ENCODE measurements at places on chromosomes 7 and 10.

GRCh38 chr10:33070101-33070500 lies 112.1 kb upstream of the ITGB1 start:
- H3K4me1 ChIP-seq: peaks cover 7% of the 10 kb centered on the region
- H3K27ac ChIP-seq: no peak overlapping the region
- H3K36me3 ChIP-seq: no peaks in the 10 kb centered on the region
- no peak for DNase-seq

DNA sequence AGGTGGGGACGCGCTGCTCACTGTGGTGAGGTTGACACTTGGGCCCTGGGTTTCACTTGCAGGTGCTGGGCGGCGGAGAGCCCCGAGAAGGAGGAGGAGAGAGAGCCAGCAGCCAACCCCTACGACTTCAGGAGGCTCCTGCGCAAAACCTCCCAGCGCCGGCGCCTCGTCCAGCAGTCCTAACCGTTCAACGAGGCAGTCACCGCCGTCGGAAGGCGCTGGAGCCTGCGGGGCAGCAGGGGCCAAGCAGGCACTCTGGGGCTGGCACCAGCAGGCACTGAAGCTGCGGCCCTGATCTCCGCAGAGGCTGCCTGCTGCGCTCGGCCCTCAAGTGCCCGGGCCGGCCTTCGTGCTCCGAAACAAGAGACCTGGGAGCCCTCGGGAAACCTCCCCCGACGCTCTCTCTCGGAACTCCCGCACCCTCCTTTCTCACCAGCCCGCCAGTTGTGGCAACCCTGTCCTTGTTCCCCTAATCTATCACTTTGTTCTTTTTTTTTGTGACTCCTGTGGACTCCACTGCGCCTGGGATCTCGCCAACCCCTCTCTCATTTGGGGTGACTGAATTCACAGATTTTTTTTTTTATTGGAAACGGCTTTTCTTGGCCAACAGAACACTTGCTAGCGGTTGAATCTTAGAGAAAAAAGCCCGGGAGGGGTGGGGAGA lies 4.7 kb upstream of the GAD2 start:
- no peak overlapping the region for H3K27ac ChIP-seq
- H3K4me3 ChIP-seq: no peak overlapping the region
- peaks cover 13% of the 10 kb centered on the region for H3K4me1 ChIP-seq

DNA sequence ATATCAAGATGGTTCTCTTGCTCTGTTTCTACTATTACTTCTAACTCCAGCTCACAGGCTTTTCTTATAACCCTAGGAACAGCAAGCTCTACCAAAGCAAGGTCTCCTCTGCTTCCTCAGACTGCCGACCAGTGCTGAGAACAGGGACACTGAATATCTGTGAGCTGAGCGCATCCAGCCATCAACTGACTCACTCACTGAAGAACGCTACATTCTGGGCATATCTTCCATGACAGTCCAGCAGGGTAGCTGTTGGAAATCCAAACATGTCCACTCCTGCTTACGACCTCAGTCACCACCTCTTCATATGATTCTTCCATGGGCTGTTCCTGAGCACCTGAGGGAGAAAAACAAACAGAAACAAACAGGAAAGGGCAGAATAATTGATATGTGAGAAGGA lies 2.8 kb downstream of the ZNF32 start:
- peaks cover 8% of the 10 kb centered on the region for H3K27me3 ChIP-seq
- peaks cover 18% of the 10 kb centered on the region for H3K36me3 ChIP-seq

GRCh38 chr10:118904286-118904685 lies 125.2 kb upstream of the NANOS1 start:
- no peak overlapping the region for H3K4me3 ChIP-seq
- no peaks in the 10 kb centered on the region for H3K36me3 ChIP-seq
- H3K27ac ChIP-seq: no peak overlapping the region

Data from effector memory CD8-positive, alpha-beta T cell (primary cell).